ENCODE measurements at places on chromosomes 13 and 19.

GRCh38 chr19:51421229-51422052 is 4.0 kb upstream of the SIGLEC10 start:
- no peak for DNase-seq

GRCh38 chr19:36149673-36150406 is 2.4 kb downstream of the COX7A1 start:
- no peak for DNase-seq

- no peak for DNase-seq
These were observed 326.2 kb downstream of the RFC3 start for GRCh38 chr13:34144142-34144541.

DNA sequence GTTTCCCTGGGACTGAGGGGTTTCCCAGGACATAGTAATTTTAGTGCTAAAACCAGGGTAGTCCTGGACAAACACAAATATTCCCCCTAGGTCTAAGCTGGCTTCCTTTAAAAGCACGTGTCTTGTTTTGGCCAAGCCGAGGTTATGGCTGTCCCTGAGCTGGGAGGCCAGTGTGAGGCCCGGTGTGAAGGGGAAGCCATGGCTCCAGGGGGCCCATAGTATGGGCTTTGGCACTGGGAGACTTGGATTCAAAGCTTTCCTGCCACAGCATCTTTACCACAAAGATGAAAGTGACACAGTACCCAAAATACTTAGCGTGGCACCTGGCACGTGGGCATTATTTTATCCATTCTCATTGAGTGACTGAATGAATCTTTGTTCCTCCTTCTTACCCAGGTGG is 345.2 kb downstream of the ZNF536 start:
- DNase-seq = no peak

DNA sequence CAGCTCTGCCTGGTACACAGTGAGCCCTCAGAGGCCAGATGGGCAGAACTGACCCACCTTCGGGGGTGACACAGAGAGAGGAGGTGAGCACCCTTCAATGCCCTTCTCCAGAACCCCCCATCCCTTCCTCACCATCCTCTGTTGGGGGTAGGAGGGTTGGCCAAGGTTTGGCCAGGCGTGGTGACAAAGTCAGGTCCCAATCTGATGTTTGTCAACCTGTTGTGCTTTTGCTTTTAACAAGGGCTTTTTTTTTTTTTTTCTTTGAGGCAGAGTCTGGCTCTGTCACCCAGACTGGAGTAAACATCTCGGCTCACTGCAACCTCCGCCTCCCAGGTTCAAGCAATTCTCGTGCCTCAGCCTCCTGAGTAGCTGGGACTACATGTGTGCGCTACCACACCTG is 7.3 kb downstream of the PTGIR start:
- no peak for DNase-seq

DNA sequence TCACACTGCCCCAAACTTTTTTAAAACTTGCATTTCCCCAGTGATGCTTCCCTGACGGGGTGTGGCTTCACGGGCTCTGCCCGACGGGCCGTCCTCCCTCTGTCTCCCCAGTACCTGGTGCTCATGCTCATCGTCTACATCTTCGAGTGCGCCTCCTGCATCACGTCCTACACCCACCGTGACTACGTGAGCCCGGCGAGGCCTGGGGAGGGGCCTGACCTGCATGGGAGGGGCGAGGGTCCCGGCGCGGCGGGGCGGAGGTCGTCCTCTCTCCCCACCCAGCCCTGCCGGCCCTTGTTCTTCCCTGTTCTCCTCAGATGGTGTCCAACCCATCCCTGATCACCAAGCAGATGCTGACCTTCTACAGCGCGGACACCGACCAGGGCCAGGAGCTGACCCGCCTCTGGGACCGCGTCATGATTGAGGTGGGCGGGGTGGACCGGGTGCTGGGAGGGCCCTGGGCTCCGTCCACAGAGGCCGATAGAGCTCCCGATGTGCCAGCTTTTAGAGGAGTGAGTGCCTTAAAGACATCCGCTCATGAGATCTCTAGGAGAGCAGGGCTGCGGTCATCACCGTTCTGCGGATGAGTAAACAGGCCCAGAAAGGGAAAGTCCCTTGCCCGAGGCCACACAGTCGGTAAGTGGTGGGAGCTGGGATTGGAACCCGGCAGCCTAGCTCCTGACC is 6.9 kb downstream of the UPK1A start:
- DNase-seq = peak; percentile 76

DNA sequence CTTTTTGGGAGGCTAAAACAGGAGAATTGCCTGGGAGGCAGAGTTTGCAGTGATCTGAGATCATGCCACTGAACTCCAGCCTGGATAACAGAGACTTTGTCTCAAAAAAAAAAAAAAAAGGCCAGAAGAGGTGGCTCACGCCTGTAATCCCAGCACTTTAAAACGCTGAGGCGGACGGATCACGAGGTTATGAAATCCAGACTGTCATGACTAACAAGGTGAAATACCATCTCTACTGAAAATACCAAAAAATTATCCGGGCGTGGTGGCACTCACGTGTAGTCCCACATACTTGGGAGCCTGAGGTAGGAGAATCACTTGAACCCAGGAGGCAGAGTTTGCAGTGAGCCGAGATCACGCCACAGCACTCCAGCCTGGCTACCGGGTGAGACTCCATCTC is 39.9 kb downstream of the ZNF611 start:
- no peak for DNase-seq

DNA sequence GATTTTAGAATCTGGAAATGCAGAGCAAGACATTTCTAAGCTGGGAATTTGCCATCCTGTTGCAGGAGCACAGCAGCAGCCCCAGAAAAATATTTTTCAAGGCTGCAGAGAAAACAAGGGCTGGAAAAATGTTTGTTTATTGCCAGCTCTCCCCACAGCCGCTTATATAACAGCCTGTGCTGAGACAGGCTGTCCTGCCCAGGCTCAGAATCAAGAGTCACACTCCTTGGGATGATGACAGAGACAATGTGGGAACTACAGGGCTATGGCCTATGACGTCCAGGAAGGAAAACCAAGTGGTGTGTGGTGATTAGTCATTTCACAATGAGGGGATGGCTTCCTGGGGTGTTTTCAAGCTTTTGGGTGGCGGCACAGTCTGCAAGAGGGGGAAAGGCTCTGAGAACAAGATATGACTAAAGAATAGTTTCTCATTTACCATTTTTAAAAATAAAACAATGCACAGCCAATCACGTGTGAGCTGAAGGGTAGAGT is 136.3 kb upstream of the SERP2 start:
- DNase-seq = no peak

- no peak for DNase-seq
These were observed 32.9 kb downstream of the SERTM1 start for GRCh38 chr13:36706755-36707154.

GRCh38 chr13:21118180-21118579 is 56.8 kb upstream of the LATS2 start:
- no peak for DNase-seq

DNA sequence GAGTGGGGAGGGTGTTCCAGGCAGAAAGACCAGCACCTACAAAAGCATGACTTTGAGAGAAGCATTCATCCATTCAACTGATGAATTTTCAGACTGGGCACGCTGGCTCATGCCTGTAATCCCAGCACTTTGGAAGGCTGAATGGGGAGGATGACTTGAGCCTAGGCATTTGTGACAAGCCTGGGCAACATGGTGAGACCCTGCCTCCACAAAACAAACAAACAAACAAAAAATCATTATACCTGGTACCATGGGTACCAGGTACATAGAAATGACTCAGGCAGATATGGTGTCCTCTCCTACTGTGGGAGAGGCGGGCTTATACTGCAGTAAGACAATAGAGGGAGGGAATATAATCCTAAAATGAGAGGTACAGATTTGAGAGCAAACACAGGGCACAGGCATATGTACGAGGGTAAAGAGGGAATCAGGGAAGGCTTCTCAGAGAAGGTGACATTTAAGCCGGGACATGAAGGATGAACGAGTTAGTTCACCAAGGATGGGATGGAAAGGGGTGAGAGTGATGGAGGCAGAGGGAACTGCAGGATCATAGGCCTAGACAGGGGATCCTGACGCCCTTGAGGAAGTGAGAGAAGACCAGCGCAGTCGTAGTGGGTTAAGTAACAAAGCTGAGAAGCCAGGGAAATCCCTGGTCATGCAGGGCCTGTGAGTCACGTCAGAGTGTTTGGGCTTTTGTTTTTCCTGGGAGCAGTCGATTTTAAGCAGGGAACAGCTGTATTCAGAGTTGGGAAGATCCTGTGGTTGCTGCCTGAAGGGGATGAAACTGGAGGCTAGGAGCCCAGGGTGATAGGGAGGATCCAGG is 2.9 kb downstream of the CYP2S1 start:
- DNase-seq = no peak

GRCh38 chr19:18291019-18291524 is 9.7 kb upstream of the JUND start:
- no peak for DNase-seq

DNA sequence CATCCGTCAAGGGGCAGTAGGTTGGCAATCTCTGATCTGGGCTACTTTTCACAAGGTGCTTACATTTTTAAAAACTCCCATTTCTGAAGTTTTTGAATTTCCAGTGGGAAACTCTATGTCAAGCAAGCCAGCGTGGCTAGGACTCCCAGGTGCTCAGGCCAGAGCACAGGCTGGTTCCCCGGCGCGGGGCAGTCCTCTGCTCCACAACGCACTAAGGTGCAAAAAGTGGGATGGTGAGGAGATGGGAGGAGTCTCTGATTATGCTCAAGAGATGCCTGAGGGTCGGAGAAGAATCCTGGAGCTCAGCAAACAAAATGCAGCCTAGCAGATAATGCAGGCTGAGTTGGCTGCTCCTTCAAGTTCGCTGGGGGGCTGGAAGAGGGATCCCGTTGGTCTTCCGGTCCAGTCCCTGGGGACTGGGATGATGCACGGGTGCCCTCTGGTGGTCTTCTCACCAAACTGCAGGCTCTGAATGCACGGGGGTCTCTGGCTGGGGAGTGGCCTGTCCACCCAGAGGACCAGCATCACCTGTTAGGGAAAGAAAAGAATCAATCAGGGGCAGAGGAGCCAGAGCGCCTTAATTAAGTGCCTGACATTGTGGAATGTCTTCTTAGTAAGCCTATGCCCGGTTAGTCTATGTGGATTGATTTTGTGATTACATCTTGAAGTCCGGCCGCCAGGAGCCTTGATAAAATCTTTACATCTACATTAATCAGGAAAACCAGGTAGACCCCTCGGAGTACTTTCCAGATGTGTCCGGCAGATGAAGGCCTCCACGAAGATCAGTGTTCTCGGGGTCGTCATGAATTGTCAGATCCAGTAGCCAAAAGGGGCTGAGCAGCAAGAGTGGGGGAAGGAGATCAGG is 244.4 kb upstream of the MAB21L1 start:
- peak; percentile 61 for DNase-seq

GRCh38 chr19:14116918-14117578 is 514 bp downstream of the PRKACA start:
- peak; percentile 61 for DNase-seq

DNA sequence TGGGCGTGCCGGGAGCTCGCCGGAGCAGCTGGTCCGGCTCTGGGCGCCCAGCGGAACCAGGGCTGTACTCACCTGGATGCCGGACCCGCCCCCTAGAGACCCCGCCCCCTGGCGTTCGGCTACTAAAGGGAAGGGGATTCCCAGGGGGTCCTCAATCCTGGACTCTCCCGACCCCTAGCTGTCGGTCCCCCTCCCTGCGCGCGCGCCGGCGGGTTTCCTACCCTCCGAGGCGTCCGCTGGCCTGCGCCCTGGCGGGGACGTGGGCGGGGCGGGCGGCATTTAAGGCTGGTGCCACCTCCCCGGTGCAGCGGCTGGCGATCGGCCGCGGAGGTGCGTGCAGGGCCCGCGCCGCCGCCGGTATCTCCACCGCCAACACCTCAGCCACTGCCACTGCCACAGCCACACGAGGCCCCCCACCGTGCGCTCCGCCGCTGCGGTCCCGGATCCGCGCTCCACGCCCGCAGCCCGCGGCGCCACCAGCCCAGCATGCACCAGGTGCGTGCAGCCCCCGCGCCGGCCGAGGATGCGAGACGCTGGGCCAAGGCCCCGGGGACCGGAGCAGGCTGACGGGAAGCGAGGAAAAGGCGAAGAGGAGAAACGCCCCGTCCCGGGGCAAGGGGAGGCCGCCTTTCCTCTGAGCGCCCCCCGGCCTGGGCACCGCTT is at the start of gene ATP12A:
ATP12A (plus strand) TSS at position 151 of the 663 bp plus-strand sequence; CDS start at position 487, 336 bp downstream.
- DNase-seq = no peak

GRCh38 chr19:1248786-1249297 is 459 bp downstream of the MIDN start:
- peak; percentile 91 for DNase-seq

GRCh38 chr13:110328573-110328972 is 21.5 kb downstream of the COL4A2 start:
- no peak for DNase-seq

- DNase-seq = no peak
These were observed 66.2 kb downstream of the RUBCNL start for GRCh38 chr13:46320821-46321220.

DNA sequence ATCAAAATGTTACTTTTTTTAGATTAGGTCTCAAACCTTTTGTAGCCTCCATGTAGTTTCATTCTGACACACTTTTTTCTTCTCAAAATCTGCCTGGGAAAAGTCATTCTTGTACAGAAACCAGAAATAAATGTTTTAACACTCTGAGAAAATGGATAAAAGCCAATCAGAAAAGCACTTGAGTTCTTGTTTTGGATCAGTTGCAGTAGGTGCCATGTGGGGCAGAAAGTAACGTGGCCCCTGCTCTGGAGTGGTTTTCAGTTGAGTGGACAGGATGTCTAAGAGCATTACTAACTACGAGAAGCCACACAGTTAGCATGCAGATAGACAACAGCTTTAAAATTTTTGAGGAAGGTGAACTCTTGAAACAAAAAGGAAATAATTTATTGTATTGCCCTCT is 19.1 kb downstream of the GPR183 start:
- DNase-seq = no peak

DNA sequence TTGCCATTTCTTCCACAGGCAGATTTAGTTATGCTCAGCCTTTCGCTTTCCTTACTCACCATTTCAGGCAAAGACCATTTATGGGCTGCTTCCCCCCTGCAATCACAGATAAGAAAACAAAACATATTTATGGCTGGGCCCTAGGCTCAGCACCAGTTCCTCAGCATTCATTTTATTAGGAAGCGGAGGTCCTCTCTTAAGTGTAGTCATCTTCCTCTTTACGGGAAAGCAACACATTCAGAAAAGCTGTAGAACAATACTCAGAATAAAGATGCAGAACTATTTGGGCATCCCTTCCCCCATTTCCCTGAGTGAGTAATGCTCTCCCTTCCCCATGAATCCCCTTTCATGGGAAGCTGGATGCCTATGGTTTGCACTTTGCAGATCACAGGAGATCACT is 27.9 kb downstream of the FLT1 start:
- no peak for DNase-seq

Measured in K562 (cell line).